ENCODE measurements at places on chromosomes 2 and 18.

- DNase-seq: no peak
Observed at GRCh38 chr2:157059036-157059435, 198.5 kb upstream of the GALNT5 start.

DNA sequence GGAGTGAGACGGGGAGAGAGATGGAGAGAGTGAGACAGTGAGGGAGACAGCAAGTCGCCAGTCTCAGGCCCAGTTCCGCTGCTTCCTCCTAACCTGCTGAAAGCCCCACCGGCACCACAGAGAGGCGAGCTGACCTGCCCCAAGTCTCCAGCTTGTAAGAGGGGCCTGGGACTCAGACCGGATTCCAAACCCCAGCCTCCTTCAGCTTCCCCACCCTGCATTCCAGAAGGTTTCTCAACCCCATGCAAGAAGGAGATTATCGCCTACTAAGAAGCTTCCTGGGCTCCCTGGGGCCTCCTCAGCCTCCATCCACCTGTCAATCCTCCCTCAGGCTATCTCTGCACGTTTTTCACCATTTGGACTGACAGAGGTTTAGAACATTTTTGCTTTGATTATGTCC, 173.1 kb upstream of the RAB6C start:
- no peak for DNase-seq

DNA sequence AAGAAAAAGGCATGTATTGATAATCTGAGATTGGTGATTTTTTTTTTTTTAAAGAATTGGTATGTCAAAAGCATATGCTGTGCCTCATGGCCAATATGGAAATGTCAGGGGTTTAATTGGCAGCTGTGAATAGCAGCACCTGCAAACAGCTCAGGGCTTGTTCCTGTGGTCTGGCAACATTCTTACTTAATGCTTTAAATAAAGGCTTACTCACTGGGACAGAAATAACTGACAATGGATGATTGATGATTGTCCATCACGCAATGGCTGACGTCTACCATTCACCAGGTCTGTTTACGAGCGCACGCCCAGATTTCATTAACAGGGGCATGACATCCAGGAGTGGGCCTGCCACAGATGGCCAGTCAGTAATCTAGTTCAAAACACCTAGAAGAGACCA, 66.7 kb downstream of the ETAA1 start:
- DNase-seq: no peak

DNA sequence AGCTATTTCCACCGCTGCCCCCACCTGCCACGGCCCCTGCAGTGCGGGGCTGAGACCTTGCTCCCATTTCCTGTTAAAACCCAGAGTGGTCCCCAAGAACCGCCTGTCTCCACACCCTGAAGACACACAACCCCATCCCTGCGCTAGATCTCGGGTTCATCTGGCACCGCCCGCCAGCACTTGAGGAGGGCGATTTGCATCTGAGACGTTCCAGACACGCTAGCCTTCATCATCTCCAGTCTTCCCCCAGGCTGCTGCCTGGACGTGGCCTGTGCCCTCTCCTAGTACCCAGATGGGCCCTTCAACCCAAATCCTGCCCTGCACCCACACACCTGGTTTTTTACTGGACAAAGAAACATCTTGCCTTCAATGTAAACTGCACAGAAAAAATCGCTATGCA, 49.8 kb downstream of the SLC66A2 start:
- DNase-seq: no peak

DNA sequence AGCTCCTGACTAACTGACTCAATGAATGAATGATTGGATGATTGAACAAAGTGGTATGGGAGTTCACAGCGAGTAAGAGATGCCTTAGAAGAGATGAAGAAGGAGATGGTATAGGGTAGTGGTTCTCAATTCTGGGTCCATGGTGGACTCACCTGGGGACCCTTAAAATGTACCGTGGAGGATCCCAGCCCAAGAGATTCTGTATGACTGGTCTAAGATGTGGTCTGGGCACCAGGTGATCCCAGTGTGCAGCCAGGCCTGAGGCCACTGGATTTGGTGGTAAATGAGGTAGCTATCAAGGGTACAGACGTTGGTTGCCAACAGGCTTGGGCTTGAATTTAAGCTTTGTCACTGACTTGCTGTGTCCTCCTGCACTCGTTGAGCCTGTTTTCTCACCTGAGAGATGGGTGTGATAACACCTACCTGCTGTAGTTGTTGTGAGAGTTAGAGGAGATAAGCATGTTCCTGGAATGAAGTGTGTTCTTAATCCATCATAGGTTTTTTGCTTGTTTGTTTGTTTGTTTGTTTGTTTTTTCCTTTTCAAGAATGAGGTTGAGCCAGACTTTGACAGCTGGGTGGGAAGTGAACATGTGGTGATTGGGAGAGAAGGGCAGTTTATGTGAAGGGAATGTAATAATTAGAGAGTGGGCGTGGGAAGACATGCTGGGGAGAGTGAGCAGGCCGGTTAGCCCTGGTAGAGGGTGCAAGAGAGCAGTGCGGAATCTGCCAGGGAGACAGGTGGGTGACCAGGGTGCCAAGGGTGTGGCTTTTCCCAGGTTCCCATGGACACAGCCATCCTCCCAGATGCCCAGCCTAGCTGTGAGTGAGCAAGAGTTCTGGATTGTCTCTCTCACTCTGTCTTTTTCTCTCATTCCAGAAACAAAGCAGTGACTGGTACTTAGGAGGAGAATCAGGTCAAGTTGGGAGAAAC, 31.4 kb upstream of the IL1B start:
- no peak for DNase-seq

DNA sequence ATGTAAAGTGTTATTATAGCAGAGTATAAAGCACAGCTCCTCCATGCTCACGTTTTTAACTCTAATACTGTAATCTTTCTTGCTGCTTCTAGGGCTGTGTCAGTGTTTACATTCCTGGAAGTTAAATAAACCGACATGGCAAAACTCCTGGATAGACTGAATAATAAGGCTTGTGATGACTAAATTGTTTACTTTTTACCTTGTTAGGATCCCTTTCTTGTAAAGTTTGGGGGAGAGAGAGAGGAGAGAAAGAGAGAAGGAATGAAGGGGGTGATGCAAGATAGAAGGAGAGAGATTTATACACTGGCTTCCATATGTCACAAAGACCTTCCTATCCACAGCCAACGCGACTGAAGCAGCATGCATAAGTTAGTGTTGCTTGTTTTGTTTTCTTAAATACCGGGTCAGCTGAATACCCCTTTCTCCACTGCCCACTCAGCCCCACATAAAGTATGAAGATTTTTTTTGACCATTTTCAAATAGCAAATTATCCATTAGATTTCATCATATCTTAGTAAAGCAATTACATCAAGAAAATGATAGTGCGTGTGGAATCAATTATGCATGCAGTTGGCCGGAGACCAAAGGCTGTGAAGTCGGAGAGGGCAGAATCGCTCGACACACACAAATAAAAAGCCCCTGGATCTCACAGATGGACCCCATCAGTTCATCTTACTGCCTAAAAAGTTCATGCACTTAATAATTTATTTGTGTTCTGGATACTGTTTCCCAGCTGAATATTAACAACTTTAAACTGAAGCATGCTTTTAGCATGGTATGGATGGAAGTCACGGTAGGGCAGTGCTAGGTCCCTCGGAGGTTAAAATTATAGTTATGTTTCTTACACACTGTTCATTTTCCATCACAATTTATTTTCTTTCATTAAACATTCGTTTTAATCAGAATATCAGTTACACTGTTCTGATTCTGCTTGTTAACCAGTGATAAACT, 20.1 kb downstream of the BCL11A start:
- DNase-seq: peak; percentile 30

- DNase-seq: no peak
Observed at GRCh38 chr2:20990442-20991430, 53.1 kb downstream of the APOB start.

GRCh38 chr2:241366678-241367077, 10.6 kb downstream of the FARP2 start:
- DNase-seq: no peak

GRCh38 chr2:58620093-58620492, 379.0 kb upstream of the FANCL start:
- DNase-seq: no peak

GRCh38 chr18:66393463-66393862, 210.4 kb downstream of the CDH19 start:
- DNase-seq: no peak

- DNase-seq: no peak
Observed at GRCh38 chr2:14855751-14856150, 223.2 kb downstream of the LRATD1 start.

DNA sequence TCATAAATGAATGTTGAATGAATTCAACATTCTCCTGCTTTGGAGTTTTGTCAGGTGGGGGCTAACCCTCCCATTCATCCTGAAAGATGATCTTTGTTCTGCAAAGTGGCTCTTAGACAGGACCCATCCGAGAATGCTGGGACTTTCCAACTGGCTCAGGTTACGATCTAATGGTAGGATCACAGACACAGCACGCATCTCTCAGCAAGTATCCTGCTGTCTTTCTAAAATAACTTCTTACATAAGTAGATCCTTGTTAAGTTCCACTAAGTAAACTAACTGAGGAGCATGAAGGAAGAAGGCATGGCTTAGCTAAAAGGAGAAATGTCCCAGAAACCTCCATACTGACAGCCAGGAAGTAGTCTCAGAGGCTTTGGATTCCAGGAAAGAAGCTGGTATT, 23.7 kb downstream of the CYP27A1 start:
- DNase-seq: no peak

All from GM04503 (cell line).